ENCODE measurements at places on chromosomes 7 and 10. TPM values are rescaled to one million over a fixed set of nuclear protein-coding genes. Genes with fewer than 3 reads are reported as not detected.

The NEUROD6 gene
- total RNA-seq = not detected

The ENTPD1 gene
- not detected for total RNA-seq

The C10orf143 gene
- total RNA-seq = 1.2 TPM

The BUD31 gene
- 167 TPM for total RNA-seq

The AGMO gene
- 0.72 TPM for total RNA-seq

The FRMD4A gene
- 4.5 TPM for total RNA-seq

The METTL2B gene
- total RNA-seq = 20.4 TPM

The EBLN1 gene
- total RNA-seq = not detected

The C7orf57 gene
- total RNA-seq = 0.24 TPM

The DNAJB12 gene
- total RNA-seq = 32.6 TPM

The CNNM1 gene
- 23.8 TPM for total RNA-seq

The AKR1B1 gene
- 2,714 TPM for total RNA-seq

The CFAP70 gene
- 0.11 TPM for total RNA-seq

The BUD23 gene
- total RNA-seq = 126 TPM

The LSM8 gene
- 44.0 TPM for total RNA-seq

The KIAA1549 gene
- 8.2 TPM for total RNA-seq

The ATOH7 gene
- 0.26 TPM for total RNA-seq

The TDRD1 gene
- total RNA-seq = not detected

The FOXI2 gene
- not detected for total RNA-seq

The KLLN gene
- 0.51 TPM for total RNA-seq

The TBC1D12 gene
- 5.9 TPM for total RNA-seq

The NXPH1 gene
- not detected for total RNA-seq

The TMEM176A gene
- not detected for total RNA-seq

Measured in A549 treated with RU486 at 1 μM for 4 hours (cell line).